Vagina (tissue), 2 donors: ENCODE measurements at places on chromosomes 5 and 9. TPM values are rescaled to one million over a fixed set of nuclear protein-coding genes. Genes with fewer than 3 reads are reported as not detected.

Gene NME5
- total RNA-seq = not detected

Gene SMAD5
- total RNA-seq = 40.0 TPM

Gene LCN15
- not detected for total RNA-seq

Gene HK3
- 7.4 TPM for total RNA-seq

Gene CLK4
- total RNA-seq = 31.9 TPM

Gene NR5A1
- 1.2 TPM for total RNA-seq

Gene TSSK1B
- total RNA-seq = 1.2 TPM

Gene ASS1
- total RNA-seq = 84.0 TPM

Gene TRPM6
- total RNA-seq = 9.1 TPM

Gene DOCK2
- total RNA-seq = 18.2 TPM

Gene PRUNE2
- 75.6 TPM for total RNA-seq

Gene CCDC171
- 2.9 TPM for total RNA-seq

Gene RARS1
- 62.9 TPM for total RNA-seq

Gene NAIP
- 22.8 TPM for total RNA-seq

Gene CCDC192
- total RNA-seq = not detected

Gene PTPRD
- 10.3 TPM for total RNA-seq

Gene GKAP1
- 4.4 TPM for total RNA-seq

Gene FOXD4L3
- 0.49 TPM for total RNA-seq

Gene SUSD3
- 25.0 TPM for total RNA-seq

Gene HEXB
- total RNA-seq = 118 TPM

Gene PCDHGB5
- total RNA-seq = 15.0 TPM

Gene MLLT3
- total RNA-seq = 8.8 TPM

Gene FOXD4L5
- not detected for total RNA-seq

Gene FOXD4L4
- total RNA-seq = not detected

Gene CCL27
- total RNA-seq = not detected

Gene PLCXD3
- 10.6 TPM for total RNA-seq

Gene OMD
- total RNA-seq = 10.3 TPM

Gene TEX48
- not detected for total RNA-seq

Gene PPIC
- 21.6 TPM for total RNA-seq

Gene CDH18
- not detected for total RNA-seq

Gene FBLL1
- total RNA-seq = not detected

Gene AQP3
- 868 TPM for total RNA-seq

Gene HEMGN
- total RNA-seq = not detected

Gene RAD50
- 29.0 TPM for total RNA-seq

Gene SLC6A18
- not detected for total RNA-seq

Gene RMRP
- 8,462 TPM for total RNA-seq

Gene LMAN2
- 166 TPM for total RNA-seq

Gene ARRDC3
- total RNA-seq = 26.3 TPM

Gene TNC
- 18.7 TPM for total RNA-seq

Gene PIGO
- 13.3 TPM for total RNA-seq

Gene PPP2R2B
- total RNA-seq = 6.6 TPM

Gene LRRC19
- total RNA-seq = not detected
